Fibroblast of skin of right biceps (primary cell): ENCODE measurements at places on chromosomes 2 and 18.

DNA sequence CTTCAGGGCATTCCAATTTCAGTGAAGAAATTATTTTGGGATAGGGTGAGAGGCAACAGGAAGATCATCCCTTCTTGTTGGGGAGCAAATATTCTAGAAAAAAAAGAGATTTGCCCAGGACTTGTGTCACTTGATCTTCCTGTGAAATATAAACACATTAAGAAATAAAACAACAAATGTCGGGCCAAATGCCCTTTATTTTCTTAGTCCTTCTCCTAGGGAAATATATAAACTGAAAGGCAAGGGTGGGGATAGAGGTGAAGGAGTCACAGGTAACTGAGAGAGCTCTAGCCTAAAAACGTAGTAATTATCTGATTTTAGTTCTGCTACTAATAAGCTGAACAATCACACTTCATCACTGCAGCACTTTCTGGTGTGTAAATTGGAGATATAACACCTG lies 104.6 kb upstream of the ACVR1C start:
- DNase-seq, result no peak

DNA sequence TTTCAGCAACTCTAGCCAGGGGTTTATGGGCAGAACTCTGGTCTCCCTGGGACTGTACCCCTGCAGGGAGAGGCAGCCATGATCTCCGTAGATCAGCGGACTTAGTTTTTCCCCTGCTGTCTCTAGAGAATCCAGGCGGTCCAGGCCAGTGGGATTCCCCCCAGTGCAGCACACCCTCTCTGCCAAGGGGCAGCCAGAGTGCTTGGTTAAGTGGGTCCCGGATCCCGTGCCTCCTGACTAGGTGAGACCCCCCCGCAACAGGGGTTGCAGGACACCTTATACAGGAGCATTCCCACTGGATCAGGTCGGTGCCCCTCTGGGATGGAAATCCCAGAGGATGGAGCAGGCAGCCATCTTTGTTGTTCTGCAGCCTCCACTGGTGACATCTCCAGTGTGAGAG lies 33.0 kb downstream of the WDPCP start:
- no peak for DNase-seq

DNA sequence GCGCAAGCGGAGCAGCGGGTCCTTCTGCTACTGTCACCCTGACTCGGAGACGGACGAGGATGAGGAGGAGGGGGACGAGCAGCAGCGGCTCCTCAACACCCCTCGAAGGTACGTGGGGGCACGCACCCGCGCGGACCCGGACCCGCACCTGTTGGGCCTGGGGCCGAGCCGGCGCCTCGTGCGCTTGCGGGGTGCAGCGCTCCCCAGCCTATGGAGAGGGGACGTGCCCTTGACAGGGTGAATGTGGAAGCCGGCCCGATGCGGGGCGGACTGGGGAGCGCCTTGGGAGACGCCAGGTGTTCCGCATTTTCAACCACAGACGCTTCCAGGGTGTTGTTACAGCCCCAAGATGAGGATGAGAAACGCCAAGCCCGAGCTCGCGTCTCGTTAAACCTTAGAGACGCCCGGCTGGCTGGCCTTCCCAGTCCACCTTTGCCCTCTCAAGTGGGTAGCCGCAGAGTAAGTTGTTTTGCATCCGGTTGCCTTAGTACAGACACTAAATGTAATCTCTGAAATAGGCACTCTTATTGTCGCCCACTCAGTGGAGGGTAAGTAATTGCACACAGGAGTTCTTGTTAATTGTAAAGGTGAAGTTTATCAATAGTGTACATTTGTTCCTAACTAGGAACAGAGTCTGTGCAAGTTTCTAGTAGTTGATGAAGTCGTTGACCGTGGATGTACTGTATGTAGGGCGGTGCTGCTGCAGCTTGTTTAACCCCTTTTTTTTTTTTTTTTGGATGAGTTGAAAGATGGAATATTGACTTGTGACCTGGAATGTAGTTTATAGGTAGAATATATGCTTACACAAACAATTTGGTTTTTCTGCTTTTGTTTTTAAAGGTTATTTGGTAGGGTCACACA lies 815 bp downstream of the GMCL1 start:
- no peak for DNase-seq

GRCh38 chr18:74368901-74369705 lies 53.5 kb downstream of the C18orf63 start:
- DNase-seq, result no peak

DNA sequence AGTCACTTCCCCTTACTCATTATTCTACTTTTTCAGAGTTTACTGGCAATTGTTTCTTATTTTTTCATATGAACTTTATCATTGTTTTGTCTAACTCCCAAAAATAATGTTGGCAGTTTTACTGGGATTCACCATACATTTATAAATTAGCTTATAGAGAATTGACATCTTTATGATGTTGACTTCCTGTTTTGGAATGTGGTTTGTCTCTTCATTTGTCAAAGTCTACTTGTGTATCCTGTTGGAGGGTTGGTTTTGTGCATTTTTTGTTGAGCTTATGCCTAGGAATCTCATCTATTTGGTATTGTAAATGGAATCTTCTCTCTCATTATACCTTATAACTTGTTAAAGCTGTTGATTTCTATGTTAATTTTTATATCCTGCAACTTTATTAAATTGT lies 16.4 kb downstream of the EPC2 start:
- peak; percentile 60 for DNase-seq

- no peak for DNase-seq
These were observed 28.2 kb downstream of the GEMIN6 start for GRCh38 chr2:38806015-38806732.

GRCh38 chr2:71498261-71498701 lies 44.9 kb downstream of the DYSF start:
- DNase-seq, result peak; percentile 87

DNA sequence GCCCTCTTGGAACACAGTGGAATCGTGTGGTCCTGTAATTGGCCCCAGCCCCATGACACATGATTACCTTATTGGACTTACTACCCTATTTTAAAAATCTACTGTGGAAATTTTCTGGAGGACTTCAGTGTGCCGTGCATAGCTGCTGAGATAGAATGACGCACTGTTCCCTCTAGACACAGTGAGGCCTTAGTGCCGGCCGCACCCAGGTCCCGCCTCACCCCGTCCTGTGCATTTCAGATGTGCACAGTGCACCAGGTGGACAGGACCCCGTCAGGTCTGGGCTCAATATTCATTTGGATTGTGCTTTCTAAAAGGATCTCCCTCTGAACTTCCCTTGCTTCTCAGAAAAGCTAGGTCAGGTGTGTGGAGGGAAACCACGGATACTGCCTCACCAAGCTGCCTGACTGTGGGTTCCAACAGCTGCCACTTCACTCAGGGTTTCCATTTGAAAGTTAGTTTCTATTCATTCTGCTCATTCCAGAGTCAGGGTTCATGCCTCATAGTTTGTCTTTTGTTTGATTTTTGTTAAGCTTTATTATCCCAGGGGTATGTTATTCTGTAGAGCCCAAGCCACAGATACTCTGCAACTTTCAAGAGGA lies 155.8 kb downstream of the PTGR3 start:
- no peak for DNase-seq

GRCh38 chr2:205948883-205949282 lies 137.1 kb downstream of the INO80D start:
- no peak for DNase-seq

GRCh38 chr2:170101789-170102188 lies 76.2 kb upstream of the MYO3B start:
- DNase-seq, result no peak

GRCh38 chr2:1370461-1370860 lies 42.8 kb upstream of the TPO start:
- no peak for DNase-seq

DNA sequence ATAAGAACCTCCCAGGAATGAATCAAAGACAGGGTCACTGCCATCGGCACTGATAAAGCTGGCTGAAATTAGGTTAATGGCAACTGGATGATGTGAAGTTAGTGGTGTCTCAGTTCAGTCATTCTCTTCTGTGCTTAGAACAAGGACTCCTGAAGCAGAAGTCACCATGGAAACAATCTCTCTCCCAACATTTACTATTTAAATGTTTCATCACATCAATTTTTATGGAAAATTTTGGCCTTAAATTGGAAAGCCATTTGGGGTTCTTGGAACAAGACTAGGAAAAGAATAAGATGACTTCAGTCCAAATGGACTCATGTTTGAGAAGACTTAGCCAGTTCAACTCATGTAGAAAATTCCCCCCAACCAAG lies 15.5 kb upstream of the ARL5A start:
- no peak for DNase-seq

- no peak for DNase-seq
These were observed 3.0 kb downstream of the GALM start for GRCh38 chr2:38668779-38669479.

DNA sequence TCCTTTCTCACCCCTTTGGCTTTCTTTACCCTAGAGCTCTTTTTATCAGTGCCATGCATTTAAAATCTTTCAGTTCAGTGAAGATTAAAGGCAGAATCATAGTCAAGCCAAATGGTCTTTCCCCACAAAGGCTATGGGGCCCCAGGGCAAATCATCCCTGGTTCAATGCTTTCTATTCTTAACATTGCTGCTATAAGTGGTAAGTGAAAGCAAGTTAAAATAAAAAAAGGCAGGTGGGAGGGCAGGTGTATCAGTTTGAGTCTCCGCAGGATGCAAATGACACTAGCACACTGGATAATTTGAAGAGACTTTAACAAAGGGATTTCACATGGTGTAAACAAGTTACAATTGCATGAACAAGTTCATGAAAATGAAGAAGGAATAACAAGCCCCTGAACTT lies 757.4 kb downstream of the SATB2 start:
- DNase-seq, result no peak

DNA sequence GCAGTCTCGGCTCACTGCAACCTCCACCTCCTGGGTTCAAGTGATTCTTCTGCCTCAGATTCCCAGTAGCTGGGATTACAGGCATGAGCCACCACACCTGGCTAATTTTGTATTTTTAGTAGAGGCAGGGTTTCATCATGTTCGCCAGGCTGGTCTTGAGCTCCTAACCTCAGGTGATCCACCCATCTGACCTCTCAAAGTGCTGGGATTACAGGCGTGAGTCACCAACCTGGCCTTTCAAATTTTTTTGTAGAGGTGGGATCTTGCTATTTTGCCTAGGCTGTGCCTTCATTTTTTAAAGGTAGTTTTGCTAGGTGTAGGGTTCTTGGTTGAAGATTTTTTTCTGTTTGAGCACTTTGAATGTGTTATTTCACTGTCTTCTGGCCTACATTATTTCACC lies 6.2 kb downstream of the HAUS1 start:
- DNase-seq, result no peak

DNA sequence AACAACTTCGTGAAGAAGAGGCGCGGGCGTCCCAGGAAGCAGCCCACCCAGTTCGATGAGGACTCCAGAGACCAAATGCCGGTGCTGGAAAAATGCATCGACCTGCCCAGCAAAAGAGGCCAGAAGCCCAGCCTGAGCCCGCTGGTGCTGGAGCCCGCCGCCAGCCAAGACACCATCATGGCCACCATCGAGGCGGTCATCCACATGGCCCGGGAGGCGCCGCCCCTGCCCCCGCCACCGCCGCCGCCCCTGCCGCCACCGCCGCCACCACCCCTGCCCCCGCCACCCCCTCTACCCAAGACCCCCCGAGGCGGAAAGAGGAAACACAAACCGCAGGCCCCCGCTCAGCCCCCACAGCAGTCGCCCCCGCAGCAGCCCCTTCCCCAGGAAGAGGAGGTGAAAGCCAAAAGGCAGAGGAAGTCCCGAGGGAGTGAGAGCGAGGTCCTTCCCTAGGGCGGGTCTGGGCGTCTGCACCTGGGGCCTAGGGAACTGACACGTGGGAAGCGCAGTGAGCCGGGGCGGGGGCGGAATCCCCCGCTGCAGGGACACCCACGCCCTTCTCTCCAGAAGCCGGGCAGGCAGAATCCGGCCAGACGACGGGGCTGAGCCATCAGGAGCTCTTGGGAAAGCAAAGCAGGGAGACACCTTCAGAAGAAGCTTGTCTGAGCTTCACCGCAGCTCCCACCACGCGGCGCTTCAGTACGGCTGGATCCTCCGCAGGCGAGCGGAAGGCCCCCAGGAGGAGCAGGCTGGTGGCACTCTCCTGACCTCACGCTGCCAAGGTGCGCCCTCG lies 382.8 kb downstream of the SETBP1 start:
- no peak for DNase-seq

DNA sequence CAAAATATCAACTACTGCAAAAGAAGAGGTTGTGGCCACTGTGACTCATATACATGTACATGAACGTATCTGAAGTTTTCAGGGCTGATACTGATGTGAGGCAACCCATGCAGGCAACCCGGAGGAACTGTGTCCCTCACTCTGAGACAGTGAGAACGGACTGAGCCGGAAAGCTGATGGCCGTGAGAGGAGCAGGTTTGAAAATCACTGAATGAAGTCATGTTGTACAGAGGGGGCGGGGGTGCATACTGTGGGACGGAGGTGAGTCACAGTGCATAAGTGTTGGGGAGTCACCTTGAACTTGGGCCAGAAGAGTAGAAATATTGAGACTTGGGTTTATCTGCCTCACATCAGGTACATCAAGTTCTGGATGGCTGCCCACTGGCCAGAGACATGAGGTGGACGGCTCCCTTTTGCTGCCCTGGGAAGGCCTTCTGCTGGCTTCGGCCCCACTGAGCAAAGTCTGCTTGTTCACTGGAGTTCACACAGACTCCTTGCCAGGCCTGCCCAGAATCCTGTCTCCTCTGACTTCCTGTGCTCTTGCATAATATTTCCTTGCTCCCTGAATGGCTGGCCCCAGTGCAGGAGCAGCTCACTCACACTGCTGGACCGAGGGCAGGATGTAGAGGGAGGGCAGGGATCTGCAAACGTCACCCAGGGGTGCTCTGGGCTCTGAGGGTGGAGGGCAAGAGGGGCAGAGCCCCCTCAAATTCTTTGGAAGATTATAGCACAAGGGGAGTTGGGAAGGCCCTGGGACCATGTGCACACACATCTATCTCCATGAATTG lies 18.1 kb downstream of the EPAS1 start:
- DNase-seq, result peak; percentile 96

GRCh38 chr2:31217465-31218200 lies at the start of gene CAPN14:
CAPN14 (minus strand) TSS chr2:31217515; CDS start chr2:31205447, 12,068 bp downstream.
- DNase-seq, result no peak

DNA sequence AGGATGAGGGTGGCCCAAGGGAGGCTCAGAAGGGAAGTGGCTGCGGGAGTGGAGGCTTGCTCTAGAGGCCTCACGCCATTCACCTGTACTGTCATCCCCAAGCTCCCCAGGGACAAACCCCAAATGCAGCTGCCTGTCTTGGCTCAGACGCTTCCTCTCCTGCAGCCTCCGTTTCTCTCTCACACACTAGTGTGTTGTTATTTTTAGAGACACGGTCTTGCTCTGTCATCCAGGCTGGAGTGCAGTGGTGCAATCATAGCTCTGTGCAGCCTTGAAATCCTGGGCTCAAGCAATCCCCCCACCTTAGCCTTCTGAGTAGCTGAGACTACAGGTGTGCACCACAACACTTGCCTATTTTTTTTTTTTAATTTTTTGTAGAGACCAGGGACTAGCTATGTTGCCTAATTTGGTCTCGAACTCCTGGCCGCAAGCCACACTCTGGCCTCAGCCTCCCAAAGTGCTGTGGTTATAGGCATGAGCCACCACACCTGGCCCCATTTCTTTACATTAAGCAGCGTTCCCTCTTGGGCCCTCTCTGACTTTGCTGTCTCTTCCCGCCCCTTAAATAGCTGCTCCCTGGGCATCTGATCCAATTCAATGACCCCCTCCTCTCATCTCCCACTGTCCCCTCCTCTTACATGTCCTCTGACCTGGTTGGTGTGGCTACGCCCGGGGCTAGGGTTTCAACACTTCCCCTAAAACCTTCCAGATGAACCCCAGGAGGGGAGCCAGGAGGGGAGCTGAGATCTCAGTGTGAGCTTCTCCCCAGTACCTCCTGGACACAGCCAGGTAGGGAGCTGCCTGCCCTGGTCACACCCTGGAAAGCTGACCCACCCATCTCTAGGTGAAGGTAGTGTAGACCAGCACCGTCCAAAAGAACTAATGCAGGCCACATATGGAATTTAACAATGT lies 24.0 kb upstream of the LOXHD1 start:
- no peak for DNase-seq
